SIG-M5 (cell line): ENCODE measurements at places on chromosomes 11 and 22.

- no peak for DNase-seq
Measured at GRCh38 chr11:12086271-12087074, 23.9 kb upstream of the MICAL2 start.

DNA sequence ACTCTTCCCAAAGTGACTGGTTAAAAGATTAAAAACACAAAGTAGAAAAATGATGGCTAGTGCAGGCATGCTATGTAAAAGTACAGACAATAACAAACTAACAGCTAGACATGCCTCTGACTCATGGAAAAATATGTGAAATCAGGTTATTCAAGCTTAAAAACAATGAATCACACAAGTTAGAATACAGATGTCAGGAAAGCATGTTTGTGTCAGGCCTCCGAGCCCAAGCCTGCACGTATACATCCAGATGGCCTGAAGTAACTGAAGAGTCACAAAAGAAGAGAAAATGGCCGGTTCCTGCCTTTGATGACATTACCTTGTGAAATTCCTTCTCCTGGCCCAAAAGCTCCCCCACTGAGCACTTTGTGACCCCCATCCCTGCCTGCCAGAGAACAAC lies 110.1 kb downstream of the NOX4 start:
- DNase-seq = no peak

GRCh38 chr11:119436711-119437110 lies 13.7 kb upstream of the THY1 start:
- no peak for DNase-seq

- no peak for DNase-seq
Measured at GRCh38 chr11:9849389-9849788, 185.5 kb downstream of the SWAP70 start.

- no peak for DNase-seq
Measured at GRCh38 chr11:102522312-102523188, 8.0 kb downstream of the MMP7 start.

GRCh38 chr22:49815641-49816091 lies 12.0 kb downstream of the BRD1 start:
- DNase-seq = no peak
